ENCODE measurements at places on chromosomes 2 and 18.

DNA sequence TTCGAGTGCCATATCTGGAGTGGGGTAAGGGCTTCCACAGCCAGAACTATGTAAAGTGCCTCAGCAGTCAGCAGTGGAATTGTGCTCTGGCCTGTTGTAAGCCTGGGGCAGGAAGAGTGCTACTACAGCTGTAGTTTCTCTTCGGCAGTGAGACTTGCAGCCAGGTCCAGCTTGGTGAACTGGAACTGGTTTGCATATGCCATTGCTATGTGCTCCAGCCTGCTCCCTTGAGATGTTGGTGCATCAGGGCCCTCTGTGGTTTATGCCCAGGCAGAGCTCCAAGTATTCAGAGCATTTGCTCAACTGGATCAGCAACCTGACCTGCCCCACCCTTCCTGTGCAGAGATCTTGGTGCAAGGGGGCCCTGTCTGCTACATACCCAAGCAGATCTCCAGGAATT, 47.8 kb downstream of the ZNF804A start:
- no peaks in the 10 kb centered on the region for H3K36me3 ChIP-seq
- H3K4me3 ChIP-seq = no peak overlapping the region
- DNase-seq = no peak
- no peaks in the 10 kb centered on the region for H3K4me1 ChIP-seq
- H3K27me3 ChIP-seq = no peaks in the 10 kb centered on the region

GRCh38 chr18:79121746-79122474, 52.7 kb downstream of the ATP9B start:
- no peaks in the 10 kb centered on the region for H3K27me3 ChIP-seq
- no peak overlapping the region for H3K27ac ChIP-seq
- no peak for DNase-seq

- H3K4me1 ChIP-seq = peaks cover 6% of the 10 kb centered on the region
- H3K36me3 ChIP-seq = no peaks in the 10 kb centered on the region
- no peak overlapping the region for H3K4me3 ChIP-seq
- H3K27me3 ChIP-seq = no peaks in the 10 kb centered on the region
- no peak for DNase-seq
Observed at GRCh38 chr2:224143526-224143925, 104.4 kb upstream of the SERPINE2 start.

- H3K36me3 ChIP-seq = no peaks in the 10 kb centered on the region
- peaks cover 9% of the 10 kb centered on the region for H3K4me1 ChIP-seq
- peak overlapping the region; percentile 27 for H3K27ac ChIP-seq
Observed at GRCh38 chr2:182416191-182416590, 10.6 kb downstream of the PDE1A start.

DNA sequence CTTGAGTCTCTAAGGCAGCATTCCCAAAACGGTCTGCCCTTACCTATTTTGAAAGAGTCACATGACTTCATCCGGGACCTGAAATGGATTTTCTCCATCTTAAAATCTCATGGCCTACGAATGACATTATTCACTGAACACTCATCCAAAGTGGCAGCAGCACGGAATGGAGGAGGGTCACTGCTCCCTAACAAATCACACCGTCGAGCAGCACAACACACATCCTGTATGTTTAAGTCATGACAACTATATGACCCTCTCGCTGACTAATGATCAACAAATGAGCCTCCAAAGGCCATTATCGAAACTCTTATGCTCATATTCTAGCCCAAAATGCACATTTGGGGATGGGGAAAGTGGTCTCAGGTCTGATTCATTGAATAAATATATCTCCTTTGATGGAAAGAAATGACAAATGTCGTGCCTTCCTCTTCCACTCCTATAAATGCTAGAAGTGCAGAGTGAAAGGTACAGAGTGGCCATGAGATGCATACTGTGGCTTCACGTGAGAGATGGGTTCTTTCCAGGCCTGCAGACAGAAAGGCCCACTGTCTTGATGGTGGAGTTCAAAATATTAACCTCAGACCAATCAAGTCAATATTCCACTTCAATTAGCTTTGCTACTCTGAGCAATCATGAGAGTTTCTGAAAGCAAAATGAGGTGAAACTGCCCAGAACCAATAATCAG, 70.8 kb downstream of the C2orf76 start:
- no peak overlapping the region for H3K27ac ChIP-seq
- no peak for DNase-seq

- H3K27me3 ChIP-seq = no peaks in the 10 kb centered on the region
- no peaks in the 10 kb centered on the region for H3K4me1 ChIP-seq
- H3K4me3 ChIP-seq = no peak overlapping the region
- no peaks in the 10 kb centered on the region for H3K36me3 ChIP-seq
- no peak overlapping the region for H3K27ac ChIP-seq
- no peak for DNase-seq
Observed at GRCh38 chr18:42174909-42175308, 219.9 kb downstream of the PIK3C3 start.

GRCh38 chr2:195318440-195319111, 338.4 kb upstream of the SLC39A10 start:
- H3K27me3 ChIP-seq = no peaks in the 10 kb centered on the region
- DNase-seq = no peak
- H3K4me3 ChIP-seq = no peak overlapping the region
- no peak overlapping the region for H3K27ac ChIP-seq
- no peaks in the 10 kb centered on the region for H3K4me1 ChIP-seq
- no peaks in the 10 kb centered on the region for H3K36me3 ChIP-seq

DNA sequence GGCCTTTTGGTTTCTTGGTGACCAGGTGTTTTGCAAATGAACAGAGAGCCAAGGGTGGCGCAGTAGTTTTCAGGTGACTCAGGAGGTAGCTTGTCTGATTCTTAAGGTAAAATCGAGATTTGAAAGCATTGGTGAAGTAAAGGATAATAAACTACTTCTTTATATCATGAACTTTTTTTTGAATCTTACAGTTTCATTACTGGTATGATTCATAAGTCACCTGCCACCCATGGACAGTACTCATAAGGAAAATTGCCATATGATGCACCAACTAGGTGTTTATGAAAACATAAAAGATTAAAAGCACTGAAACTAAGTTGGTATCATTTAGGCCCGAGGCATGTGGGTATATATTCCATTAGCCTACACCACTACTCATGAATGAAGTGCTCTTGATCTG, 84.1 kb upstream of the MGAT5 start:
- H3K27me3 ChIP-seq = no peaks in the 10 kb centered on the region
- peaks cover 87% of the 10 kb centered on the region for H3K4me1 ChIP-seq
- H3K27ac ChIP-seq = no peak overlapping the region
- no peak overlapping the region for H3K4me3 ChIP-seq
- H3K36me3 ChIP-seq = no peaks in the 10 kb centered on the region

All from left ventricle myocardium inferior (tissue), 1 donor.